AG04450 (cell line): ENCODE measurements at places on chromosomes 16 and 17. TPM values are rescaled to one million over a fixed set of nuclear protein-coding genes. Genes with fewer than 3 reads are reported as not detected.

The MAF gene
- 0.07 and 0.09 TPM in 2 replicates for polyA plus RNA-seq

GRCh38 chr16:7366041-7366440, 33.4 kb downstream of the RBFOX1 start:
- no peak for DNase-seq

GRCh38 chr16:64679976-64680690, 441.7 kb downstream of the CDH11 start:
- no peak for DNase-seq

The SEZ6L2 gene
- 5.0 and 6.8 TPM in 2 replicates for polyA plus RNA-seq

- no peak for DNase-seq
Observed at GRCh38 chr17:79395066-79395465, 215.8 kb downstream of the RBFOX3 start.
